ENCODE measurements at places on chromosomes 6 and 20.

DNA sequence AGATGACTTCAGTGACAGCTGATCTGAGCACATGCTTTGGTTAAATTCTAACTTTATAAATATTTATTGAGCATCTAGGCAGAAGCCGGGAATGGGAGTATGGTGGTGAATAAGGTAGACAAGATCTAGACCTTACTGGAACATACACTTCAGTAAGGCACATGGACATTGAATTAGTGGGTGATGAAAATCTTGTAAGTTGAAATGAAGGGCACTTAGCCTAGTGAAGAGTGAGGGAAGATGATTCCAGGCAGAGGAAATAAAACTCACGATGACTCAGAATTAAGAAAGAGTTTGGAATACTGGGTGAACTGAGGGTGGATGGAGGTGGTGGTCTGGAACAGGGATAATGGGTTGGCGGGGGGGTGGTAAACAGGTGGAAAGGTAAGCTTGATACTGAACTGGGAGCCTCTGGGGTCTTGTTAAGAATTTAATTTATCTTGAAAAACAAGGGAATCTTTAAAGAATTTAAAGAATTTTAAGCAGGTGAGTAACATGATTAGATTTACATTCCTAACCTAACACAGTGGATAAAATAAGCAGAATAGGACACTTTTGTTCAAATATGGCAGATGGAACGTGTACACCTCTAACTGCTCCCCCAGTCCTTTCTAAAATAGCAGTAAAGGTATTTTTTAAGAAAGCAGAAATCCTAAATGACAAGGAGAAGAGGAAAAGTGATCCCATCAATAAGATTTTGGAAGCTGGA, 75.2 kb upstream of the ARHGAP18 start:
- DNase-seq, result no peak

DNA sequence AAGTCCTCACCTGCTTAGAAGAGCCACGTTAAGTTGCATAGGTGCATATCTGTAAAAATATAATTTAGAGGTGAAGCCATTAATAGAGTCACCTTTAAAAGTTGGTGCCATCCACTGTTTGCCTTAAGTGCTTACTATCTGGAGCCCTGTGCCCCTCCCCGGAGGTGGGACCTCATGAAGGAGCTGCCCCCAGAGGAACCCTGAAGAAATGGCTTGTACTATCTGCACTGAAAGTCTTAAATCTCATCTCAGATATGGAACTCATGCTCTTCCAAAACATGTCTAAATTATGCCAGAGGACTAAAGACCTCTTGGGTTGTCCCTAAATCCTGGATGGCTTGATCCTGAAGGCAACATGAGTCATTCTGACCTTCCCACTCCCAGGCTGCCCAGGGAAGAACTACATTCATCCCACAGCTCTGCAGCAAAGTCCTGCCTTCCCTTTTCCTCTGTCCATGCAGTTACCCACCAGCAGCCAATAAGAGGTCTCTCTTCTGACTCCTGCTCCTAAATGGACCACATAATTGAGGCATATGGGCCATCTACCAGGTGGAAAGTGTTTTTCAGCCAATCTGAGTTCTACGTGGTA, 85.3 kb downstream of the ASXL1 start:
- DNase-seq, result no peak

DNA sequence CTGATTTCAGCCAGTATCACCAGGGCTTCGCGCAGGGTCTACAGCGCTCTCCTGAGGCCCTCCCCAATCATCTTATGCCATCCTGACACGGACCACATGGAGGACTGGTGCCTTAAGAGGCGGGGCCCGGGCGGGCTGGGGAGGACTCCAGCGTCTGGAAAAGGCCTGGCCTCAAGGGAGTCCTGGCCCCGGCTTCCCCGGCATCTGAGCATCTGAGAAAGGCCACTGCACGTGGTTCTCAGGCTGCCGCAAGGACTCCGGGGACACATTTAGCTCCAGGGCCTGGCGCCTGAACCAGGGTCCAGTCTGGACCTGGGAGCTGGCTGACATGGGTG, 21.4 kb downstream of the BHLHE23 start:
- DNase-seq, result no peak

DNA sequence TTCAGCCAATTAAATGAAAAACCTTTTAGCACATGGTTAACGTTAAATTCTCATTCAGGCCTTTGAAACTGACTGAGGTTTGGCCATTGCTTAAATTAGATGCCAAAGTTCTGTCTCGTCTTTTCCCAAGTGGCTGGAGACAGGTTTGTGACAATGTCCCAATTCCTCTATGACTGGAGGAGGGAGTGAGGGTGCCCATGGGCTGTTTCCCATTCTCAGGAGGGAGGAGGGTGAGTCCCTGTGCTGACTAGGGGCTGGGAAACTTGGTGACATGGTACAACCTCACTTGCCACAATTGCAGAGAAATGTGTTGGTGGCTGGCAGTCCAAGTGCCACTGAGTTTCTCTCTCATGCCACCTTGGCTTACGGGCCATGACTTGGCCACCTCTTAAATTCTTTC, 63.9 kb upstream of the ENPP5 start:
- no peak for DNase-seq

GRCh38 chr20:33993576-33994221, at the start of gene RALY:
Gene RALY (plus strand): TSS chr20:33993911. CDS start chr20:34072075, 78,164 bp downstream.
- DNase-seq, result peak; percentile 92

DNA sequence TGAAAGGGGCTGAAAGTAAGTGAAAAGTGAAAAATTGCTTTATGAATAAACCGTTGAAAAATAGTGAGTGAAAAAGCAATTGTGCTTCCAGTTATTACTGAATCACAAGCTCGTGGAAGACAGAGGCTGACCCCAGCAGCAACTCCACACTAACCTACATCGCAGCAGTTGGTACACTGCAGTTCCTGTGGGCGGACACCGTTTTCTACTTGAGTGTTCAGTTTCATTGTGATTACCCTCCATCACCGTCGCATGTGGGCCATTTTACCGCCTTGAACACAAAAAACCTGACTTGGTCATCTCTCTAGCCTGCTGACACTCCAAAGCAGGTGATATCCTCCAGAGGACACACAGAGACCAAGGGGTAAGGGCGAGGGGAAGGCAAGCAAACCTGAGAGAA, 28.4 kb downstream of the PRDM1 start:
- no peak for DNase-seq

GRCh38 chr6:156427345-156427744, 349.8 kb upstream of the ARID1B start:
- no peak for DNase-seq

DNA sequence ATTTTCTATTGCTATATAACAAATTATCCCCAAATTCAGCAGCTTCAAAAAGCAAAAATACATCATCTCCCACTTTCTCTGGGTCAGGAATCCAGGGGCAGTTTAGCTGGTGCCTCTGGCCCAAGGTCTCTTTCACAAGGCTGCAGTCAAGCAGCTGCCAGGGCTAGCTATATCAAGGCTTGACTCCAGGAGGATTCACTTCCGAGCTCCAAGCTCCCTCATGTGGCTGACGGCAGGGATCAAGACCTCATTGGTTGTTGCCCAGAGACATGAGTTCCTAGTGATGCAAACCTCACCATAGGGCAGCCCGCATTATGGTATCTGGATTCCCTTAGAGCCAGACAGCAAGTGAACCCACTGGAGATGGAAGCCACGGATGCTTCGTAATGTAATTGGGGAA, 1.3 kb upstream of the VNN1 start:
- DNase-seq, result no peak

- DNase-seq, result no peak
These were observed 16.0 kb downstream of the DSE start for GRCh38 chr6:116386581-116387299.

DNA sequence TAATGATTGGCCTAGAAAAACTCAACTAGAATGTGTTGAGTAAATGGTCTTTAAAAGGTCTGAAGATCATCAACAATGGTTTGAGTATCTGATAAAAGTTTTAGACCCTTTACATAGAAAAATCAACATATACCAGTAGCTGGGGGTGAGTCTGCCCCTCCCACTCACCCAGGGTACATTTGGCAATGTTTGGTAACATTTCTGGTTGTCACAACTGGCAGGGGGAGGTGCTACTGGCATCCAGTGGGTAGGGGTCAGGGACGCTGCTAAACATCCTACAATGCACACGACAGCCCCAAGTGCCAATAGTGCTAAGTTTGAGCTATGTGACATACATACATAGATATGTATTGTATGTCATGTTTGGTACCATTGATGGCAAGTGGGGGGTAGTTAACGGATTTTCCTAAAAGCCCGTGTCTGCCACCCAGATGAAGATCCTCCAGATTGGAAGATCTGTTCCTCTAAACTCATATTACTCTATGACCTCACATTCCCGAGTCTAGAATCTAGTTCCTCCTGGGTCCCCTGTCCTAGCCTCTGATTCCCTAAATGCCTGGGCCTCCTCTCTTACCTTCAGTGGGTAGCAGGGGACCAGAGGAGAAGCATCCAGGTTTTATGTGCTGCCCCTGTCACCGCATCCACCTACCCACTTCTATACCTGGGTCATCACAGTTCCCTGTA, 2.5 kb upstream of the MMP9 start:
- DNase-seq, result no peak

DNA sequence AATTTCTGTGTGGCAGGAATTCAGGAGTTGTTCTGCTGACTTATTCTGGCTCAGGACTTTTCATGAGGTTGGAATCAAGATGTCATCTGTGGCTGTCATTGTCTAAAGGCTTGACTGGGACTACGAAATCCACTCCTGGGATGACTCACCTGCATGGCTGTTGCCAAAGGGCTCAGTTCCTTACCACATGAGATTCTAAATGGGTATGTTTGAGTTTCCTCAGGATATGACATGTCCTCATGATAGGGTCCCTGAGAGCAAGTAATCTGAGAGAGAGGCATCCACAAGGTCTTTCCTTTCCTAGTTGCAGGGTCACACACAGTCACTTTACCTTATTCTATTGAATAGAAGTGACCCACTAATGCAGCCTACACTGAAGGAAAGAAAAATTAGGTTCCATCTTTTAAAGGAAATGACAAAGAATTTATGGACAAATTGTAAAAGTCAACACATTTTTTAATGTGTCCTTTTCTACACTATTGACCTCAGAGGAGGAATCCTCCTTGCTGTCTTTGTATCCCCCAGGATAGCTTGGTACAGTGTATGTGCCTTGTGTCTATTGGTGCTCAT, 1025.0 kb upstream of the GJE1 start:
- no peak for DNase-seq

DNA sequence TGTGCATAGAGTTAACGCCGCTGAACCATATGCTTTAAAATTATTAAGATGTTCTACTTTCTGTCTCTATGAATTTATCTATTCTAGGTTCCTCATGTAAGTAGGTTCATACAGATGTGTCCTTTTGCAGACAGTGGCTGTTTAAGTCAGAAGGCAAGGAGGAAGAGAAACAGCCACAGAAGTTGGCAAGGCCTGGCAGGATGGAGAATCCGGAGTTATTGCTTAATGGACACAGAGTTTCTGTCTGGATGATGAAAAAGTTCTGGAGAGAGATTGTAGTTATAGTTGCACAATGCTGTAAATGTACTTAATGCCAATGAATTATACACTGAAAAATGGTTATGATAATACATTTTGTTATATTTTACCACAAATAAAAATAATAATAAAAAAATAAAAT, 283.6 kb upstream of the CNR1 start:
- DNase-seq, result no peak

- DNase-seq, result no peak
These were observed 1.6 kb upstream of the ARMC2 start for GRCh38 chr6:108846628-108847027.

GRCh38 chr20:19742974-19743639, 15.0 kb upstream of the RIN2 start:
- no peak for DNase-seq

DNA sequence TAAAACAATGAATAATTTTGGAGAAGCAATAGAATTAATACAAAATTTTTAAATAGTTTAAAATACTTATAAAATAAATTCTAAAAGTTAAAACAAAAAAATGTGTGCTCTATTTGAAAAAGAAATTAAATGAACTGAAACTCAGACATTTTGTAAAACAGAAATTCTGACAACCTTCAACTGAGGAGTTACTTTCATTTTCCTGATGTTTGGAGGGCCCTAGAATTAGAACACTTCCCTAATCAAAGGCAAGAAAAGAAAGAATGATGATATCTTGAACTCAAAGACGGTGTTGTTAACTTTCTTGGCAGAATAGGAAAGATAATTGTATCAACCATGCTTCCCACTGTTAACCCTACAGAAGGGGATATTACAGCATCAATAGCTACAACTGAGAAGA, 27.9 kb downstream of the SNX14 start:
- DNase-seq, result no peak

GRCh38 chr6:12222405-12223366, 67.5 kb upstream of the EDN1 start:
- DNase-seq, result no peak

GRCh38 chr6:1363729-1364572, 25.4 kb upstream of the FOXF2 start:
- no peak for DNase-seq

- DNase-seq, result no peak
These were observed 93.9 kb downstream of the CD2AP start for GRCh38 chr6:47571488-47571887.

DNA sequence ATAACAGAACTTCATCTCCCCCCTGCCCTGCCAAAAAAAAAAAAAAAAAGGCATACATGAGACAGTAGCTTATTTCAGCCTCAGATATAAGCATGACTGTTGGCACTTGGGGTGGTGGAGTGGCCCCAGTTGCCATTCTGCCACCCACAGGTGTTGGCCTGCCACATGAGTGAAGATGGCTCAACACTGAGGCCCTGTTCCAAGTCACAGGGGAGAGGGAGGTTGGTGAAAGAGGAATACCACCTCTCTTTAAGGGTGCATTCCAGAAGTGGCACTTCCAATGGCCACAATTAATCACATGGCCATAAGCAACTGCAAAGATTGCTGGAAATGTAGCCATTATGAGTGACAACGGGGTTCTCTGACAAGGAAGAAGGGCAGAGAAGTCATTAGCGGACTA, 61.9 kb upstream of the JARID2 start:
- no peak for DNase-seq

DNA sequence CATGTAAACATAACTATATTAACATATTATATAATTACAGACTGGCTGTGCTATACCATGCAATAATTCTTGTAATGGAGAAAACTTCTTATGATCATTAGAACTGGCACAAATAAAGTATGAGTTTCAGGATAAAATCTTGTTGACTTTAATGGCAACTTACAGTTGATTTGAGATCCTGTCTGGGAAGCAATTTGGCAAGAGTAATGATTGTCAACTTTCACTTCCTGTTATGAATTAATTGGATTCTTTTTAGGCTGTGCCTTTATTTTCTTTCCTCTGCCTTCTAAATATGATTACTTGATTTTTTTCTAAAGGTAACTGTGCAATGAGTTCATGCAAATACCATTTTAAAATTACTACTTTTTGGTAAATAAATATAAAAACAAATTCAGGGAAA, 158.1 kb upstream of the B3GAT2 start:
- no peak for DNase-seq

- DNase-seq, result no peak
These were observed 708.7 kb downstream of the UTRN start for GRCh38 chr6:144993870-144994269.

DNA sequence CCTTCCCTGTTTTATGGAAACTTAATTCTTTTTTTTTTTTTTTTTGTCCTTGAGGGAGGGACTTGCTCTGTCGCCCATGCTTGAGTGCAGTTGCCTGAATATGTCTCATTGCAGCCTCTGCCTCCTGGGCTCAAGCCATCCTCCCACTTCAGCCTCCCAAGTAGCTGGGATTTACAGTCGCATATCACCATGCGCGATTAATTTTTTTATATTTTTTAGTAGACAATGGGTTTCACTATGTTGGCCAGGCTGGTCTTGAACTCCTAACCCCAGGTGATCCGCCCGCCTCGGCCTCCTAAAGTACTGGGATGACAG, 654 bp downstream of the TMEM14C start:
- DNase-seq, result no peak

GRCh38 chr20:41509316-41510200, 108.6 kb downstream of the CHD6 start:
- DNase-seq, result no peak

All from T follicular helper cell (primary cell).